AG10803 (cell line): ENCODE measurements at places on chromosomes 7 and 10.

GRCh38 chr10:28580825-28581224 is 47.9 kb downstream of the WAC start:
- no peak for DNase-seq

GRCh38 chr10:46998595-46998994 is 87.4 kb downstream of the PTPN20 start:
- no peak for DNase-seq

DNA sequence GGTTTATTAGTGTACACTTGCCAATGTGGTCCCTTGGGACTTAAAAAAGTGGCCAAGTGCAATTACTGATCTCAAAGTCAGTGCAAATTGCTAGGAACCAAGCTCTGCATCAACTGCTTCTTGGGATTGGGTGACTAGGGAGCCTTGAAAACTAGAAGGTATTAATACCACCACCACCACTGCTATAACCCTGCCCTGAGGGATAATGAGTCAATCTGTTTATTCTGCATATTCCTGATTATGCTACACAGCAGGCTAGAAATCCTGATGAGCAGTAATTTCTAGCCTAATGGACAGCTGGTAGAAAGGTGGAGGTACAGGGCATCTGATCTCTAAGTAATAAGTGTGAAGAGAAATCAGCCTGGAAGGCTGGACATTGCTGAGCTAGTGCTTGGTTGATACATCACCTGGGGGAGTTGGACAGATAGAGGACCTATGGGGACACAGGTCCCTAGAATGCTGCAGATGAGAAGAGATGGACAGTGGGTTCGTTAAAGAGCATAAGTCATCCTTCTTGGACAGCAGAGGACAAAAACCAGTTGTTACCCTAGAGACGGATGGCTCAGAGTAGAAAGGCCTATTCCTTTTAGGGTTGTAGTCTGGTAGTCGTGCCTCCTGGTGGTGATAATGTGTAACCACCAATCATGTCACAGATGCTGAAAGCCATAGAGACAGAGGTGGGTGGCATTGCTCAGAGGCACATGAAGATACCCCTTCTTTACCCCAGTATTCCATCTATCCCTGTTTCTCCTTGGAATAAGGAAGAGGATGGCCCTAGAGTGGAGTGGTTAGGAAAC is 554.8 kb downstream of the SORCS1 start:
- no peak for DNase-seq

- DNase-seq = peak; percentile 46
Observed at GRCh38 chr7:46993396-46993795, 588.5 kb downstream of the TNS3 start.

- DNase-seq = no peak
Observed at GRCh38 chr10:77350134-77350533, 287.5 kb downstream of the KCNMA1 start.

DNA sequence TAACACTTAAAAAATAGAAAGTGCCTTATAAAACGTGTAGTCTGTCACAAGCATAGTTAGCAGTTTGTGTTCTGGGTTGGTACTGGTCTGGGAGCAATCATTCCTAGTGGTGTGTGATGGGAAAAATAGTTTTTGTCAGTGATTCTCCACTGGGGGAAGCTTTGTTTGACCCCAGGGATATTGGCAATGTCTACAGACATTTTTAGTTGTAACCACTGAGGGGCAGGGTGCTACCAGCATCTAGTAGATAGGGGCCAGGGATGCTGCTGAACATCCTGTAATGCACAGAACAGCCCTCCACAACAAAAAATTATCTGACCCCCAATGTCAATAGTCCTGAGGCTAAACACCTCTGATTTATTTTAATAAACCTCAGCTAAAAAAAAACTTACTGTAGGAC is 51.6 kb upstream of the CREB5 start:
- no peak for DNase-seq

- peak; percentile 17 for DNase-seq
Observed at GRCh38 chr10:101812606-101813005, 5.6 kb downstream of the OGA start.

DNA sequence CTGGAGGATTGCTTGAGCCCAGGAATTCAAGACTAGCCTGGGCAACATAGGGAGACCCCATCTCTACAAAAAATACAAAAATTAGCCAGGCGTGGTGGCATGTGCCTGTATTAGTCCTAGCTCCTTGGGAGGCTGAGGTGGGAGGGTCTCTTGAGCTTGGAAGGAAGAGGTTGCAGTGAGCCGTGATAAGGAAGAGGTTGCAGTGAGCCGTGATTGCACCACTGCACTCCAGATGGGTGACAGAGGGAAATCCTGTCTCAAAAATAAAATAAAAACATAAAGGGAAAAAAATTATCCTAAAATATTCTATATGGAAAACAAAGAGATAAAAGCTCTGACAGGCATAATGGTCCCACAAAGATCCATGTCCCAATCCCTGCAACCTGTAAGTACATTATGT is 87.9 kb upstream of the KAT6B start:
- DNase-seq = no peak

DNA sequence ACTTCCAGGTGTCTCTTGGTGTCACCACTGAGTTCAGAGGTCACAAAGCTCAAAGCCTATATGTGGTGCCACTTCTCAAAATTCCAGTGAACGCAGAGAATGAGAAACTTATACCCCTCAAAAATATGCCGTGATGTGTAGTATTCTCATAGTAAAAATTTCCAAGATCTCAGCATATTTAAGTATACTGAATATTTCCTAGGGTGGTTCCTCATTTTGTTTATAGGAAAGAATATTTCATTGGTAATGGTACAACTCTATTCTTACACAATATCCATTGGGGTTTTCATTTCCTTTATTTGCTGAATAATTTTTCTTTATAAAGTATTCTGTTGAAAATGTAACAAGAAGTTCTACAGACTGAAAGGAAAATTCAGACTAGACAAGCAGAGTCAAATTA is 58.9 kb upstream of the ADO start:
- no peak for DNase-seq

- DNase-seq = no peak
Observed at GRCh38 chr10:65143723-65144122, 1622.5 kb downstream of the REEP3 start.

DNA sequence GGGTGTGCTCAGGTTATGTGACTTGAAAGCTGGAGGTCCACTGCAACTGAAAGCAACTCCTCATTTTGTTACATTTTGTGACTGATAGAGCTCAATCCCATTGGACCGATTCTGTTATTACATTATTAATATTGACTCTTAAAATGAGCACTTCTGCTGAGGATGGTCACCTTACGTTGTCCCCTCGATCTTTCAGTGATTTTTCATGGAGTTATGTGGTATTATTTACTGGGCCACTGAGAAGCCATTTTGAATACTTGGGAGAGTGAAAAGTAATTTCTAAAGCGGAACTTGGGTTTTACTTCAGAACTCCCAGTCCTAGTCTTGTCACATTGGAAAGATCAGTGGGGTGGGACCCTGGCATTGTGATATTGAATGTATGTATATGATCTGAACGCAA is 96.3 kb upstream of the FAM180A start:
- no peak for DNase-seq

DNA sequence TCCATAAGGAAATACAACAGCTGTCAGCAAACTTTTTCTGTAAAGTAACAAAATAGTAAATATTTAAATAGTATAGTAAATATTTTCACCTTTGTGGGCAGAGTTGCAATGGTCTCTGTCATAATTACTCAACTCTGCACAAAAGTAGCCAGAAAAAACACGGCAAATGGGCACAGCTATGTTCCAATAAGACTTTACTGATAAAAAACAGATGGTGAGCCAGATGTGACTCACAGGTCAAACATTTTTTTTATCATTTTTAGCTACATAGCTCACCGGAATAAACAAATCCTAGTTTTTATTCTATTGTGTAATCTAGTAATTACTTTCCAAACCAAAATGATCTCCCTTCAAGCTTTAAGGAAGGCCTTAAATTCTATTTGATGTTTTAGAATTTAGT is 55.3 kb downstream of the NCAPG2 start:
- peak; percentile 97 for DNase-seq

DNA sequence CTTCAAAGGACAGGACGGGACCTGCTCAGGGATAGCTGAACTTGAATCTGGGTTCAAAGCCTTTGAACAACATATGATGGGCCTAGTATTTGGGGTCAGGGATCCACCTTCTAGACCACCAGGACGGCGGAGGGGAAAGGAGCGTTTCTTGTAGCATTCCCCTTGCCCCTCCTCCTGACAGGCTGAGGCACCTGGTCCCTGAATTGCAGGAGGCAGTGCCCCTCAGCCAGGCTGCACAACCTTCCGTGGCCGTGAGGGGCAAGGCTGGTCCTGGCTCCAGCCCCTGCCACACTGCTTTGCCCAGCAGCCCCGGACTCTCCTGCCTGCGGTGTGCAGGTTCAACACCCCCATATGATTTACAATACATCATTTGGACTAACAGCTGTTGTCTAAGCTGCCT is 58.1 kb downstream of the INSIG1 start:
- DNase-seq = no peak

- no peak for DNase-seq
Observed at GRCh38 chr7:130118294-130118693, 48.0 kb downstream of the KLHDC10 start.

DNA sequence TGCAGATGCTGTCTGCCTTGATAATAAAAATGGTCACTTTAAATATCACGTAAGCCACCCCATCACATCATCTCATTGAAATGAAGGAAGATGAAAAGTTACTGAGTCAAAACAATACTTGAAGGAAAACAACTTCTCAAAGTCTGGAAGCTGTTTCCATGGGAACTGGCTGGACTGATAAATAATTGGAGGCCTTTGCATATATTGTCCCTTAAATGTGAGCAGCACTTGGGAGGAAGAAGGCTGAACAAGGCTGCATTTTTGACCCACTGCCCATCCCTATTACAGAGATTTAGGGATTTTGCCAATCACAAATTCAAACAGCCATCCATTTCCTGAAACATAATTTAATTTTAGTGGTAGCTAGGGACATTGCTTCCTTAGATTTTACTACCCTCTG is 18.2 kb upstream of the MAGI2 start:
- DNase-seq = no peak

- no peak for DNase-seq
Observed at GRCh38 chr10:79181227-79181626, 112.5 kb downstream of the ZMIZ1 start.

DNA sequence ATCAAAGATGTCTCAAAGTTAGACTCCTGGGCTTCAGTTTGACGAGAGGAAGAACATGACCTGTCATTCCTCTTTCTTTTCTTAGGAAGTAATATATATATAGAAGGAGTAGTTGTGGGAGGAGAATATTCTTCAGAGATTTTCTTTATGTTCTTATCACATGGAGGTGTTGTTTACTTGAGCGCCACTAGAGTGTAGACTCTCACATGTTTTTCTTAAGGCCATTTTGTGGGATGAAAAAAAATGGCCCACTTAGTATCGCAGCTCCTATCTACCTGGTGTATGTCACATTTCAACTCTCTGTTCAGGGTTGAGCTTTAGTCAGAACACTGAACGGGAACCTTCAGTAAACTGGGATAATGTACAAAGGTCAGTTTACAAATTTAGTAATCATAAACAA is 645.2 kb downstream of the PHTF2 start:
- no peak for DNase-seq

DNA sequence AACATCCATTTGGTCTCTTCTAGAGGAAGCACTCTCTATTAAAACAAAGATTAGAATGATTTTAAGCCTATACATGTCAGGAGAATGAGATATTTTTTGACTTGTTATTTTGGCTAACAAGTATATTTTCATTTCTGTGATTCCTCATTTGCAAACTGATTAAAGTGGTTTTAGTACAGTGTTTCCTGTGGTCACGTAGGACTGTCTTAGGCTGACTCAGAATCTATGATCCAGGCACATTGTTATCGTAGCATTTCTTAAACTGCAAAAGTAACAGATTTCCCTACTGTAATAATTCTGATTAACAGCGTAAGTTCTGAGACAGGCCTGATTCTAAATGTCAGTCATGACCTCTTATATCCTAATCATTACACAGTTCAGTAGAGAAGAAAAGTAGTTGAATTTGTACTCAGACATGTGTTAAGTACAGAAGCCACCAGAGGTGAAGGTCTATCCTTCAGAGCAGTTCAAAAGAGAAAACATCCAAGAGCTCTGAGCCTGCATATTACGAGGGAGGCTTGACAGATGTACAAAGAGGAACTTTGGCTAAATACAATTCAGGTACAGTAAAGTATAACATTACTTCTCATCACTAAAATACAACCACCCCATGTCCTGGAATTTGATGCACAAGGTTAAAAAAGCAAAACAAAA is 124.1 kb upstream of the TEX47 start:
- DNase-seq = no peak

DNA sequence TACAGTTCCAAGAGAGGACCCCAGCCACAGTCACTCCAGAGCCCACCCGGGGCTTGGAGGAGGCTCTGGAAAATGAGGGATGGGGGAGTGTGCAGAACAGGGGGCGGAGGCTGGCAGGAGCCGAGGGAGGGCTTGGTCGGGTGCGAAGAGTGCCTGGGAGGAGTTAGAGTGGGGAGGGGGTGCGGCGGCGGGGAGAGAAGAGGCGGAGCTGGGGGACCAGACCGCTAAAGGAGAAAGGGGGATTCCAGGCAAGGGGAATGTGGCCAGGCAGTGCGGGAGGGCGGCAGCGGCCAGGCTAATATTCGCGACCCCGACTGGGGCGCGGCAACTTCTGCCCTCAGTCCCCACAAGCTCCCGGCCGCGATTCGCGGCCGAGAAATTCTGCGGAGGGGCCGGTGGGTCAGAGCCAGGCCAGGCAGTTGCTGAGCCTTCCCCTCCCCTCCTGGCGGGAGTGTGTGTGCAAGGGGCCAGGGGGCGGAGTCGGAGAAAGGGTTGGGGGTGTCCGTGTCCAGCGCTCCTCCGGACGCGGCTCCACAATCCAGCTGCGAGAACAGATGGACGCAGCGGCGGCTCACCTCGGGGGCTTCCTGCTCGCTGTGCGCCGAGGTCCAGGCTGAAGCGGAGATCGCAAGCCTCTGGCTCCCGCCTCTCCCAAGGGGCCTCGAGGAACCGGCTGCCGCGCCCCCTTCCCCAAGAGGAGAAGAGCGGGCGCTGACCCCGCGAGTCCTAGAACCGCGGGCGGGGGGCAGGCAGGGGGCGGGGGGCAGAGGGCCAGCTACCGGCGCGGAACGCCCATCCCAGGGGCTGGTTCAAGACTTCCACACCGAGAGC is 612 bp upstream of the SLC18A3 start:
- DNase-seq = no peak

DNA sequence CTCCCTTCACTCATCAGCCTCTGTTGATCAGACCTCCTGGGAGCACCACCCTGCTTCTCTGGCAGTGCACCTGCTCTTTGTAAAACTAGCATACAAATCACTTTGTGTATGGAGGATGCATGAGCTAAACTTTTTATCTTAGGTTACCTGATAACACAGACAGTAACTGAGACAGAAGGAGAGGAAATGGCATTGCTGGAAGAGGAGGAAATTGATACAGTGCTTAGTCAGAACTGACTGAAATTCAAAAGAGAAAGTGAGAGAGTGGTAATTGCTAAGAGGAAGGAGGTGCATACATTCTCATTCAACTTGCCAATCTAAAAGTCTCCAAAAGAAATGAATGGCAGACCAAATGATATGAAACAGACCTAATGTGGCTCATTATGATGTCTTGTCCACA is 1120.7 kb downstream of the GATA3 start:
- no peak for DNase-seq

DNA sequence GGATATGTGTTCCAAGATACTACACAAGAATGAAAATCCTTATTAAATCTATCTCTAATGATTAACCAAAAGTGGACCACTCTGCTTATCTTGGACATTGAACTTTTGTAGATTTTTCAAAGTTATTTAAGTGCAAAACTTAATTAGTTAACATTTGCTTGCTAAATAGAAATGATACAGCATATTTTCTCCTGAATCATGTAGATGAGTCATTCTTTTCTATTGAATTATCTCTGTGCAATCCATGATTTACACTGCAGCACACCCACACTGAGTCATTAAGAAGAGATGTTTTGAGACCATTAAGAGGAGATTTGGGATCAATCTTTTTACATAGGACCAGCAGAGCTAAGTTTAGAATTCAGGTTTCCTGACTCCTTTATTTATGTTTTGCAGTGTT is 6.6 kb upstream of the ABCC2 start:
- DNase-seq = peak; percentile 87
